Left kidney (tissue), 8 donors: ENCODE measurements at places on chromosomes 3 and 15.

- DNase-seq: no peak
These were observed 11.8 kb downstream of the VILL start for GRCh38 chr3:38002291-38002876.

GRCh38 chr3:134827213-134827612, 32.2 kb downstream of the EPHB1 start:
- no peak for DNase-seq

GRCh38 chr3:135218304-135218703, 423.2 kb downstream of the EPHB1 start:
- DNase-seq: peak; percentile 24

DNA sequence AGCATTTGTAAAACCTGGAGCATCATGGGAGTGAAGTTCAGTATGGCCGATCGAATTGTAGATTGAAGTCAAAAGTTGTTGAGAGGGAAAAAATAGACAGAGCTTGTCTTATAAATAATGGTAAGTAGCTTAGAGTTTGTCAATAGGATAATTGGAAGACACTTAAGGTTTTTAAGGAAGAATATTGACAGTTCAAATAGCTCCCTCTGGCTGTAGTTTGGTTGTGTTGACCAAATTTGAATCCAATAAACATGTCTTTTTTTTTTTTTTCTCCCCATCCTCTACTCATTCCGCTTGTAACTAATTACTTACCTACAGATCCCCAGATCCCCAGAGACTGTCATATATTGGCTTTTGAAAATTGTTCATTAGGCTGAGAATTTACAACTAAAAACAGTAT, 677.0 kb downstream of the AGBL1 start:
- DNase-seq: no peak

DNA sequence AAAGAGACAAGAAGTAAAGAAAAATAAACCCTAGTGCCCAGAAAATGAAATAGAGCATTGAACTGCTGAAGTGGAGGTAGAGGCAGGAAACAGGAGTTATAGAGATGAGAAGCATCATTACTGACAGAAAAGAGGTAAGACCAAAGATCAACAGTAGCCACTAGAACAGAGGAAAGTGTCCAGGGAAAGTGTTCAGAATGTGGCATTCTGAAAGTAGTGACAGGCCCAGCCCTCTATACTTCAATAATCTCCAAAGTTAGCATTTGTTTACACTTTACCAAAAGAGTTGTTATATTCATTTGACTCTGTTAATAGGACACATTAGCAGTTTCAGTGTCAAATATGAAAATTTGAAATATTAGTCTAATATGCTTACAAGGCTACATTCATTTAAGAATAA, 727.1 kb upstream of the NECTIN3 start:
- DNase-seq: no peak

- DNase-seq: no peak
These were observed at the start of gene LSMEM2 for GRCh38 chr3:50278880-50279224. TSS of gene LSMEM2 (plus strand) at chr3:50279087. CDS start at chr3:50279114, 27 bp downstream.

DNA sequence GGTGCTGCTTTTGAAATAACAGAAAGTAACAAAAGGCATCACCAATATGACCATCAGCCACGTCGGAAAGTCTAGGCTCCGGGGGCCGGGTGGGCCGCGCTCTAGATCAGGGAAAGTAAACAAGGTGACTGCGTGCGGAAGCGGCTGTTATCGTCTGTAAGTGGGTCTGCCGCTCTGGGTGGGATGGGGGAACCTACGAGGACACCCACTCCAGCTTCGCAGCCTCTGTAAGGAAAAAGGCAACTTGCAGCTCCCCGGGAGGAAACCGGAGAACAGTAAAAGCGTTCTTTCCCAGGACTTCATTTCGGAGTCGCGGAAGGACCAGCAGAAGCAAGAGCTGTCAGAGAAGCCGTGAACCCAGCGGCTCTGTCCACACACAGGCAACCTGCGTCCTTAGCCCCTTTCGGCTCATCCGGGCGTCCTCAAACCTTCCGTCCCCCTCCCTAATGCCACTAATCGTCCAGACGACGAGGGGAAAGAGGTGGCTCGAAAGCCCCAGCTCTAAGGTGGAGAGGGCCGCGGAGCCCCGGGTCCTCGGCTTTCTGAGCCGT, 461 bp downstream of the XRN1 start:
- DNase-seq: peak; percentile 47

DNA sequence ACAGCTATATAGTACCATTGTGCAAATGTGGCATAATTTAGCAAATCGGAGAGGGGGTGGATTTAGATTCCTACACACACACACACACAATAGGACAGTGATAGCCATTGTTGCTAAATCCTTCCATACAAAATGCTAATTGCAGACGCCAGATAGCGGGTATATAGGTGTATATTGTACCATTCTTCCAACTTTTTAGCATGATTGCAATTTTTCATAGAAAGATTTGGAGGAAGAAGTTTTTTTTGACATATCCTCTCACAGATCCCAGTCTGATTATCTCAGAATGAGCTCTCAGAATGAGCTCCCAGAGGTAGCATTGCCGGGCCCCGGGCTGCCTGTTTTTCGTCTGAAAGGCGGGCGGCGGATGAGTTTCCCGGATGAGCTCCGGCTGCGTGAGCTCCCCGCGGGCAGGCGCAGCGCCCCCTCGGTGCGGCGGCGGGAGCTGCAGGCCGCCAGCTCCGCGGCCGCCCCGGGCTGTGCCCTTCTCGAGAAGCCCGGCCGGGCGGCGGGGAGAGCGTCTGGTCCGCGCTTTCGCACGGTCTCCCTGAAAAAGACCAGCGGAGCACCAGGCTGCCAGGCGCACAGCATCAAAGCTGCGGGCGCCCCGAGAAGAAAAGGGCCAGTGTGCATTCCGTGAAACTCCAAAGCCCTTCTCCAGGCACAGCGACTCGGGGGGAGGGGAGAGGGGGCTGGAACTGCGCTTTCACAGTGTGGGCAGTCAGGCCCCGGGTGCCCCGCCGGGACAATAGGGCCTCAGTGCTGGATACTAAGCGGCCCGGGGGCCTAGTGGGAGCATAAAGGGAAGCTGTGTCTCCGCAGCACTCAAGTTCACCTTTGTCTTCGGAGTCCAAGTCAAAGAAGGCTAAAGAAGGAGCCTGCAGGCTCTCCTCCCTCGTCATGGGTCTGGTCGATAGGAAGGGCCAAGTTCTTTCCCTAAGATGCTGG, 12.0 kb upstream of the SHC4 start:
- peak; percentile 81 for DNase-seq

- DNase-seq: no peak
These were observed 82.8 kb upstream of the CDV3 start for GRCh38 chr3:133490468-133491351.
